ENCODE measurements at places on chromosomes 6 and 20.

GRCh38 chr6:75124983-75125382 lies 80.9 kb downstream of the COL12A1 start:
- peak overlapping the region; percentile 86 for H3K27ac ChIP-seq
- H3K4me1 ChIP-seq, result peaks cover 73% of the 10 kb centered on the region
- H3K36me3 ChIP-seq, result peaks cover 91% of the 10 kb centered on the region
- no peaks in the 10 kb centered on the region for H3K27me3 ChIP-seq
- no peak for DNase-seq
- no peak overlapping the region for H3K4me3 ChIP-seq

GRCh38 chr6:36621371-36621855 lies 27.3 kb downstream of the SRSF3 start:
- no peak for DNase-seq
- no peaks in the 10 kb centered on the region for H3K27me3 ChIP-seq

GRCh38 chr6:111552241-111552744 lies 53.4 kb downstream of the TRAF3IP2 start:
- peaks cover 46% of the 10 kb centered on the region for H3K4me1 ChIP-seq
- H3K4me3 ChIP-seq, result peak overlapping the region; percentile 19
- H3K27me3 ChIP-seq, result no peaks in the 10 kb centered on the region
- DNase-seq, result peak; percentile 88
- peak overlapping the region; percentile 94 for H3K27ac ChIP-seq

GRCh38 chr20:33386673-33387072 lies 14.6 kb downstream of the CDK5RAP1 start:
- peaks cover 42% of the 10 kb centered on the region for H3K36me3 ChIP-seq
- no peaks in the 10 kb centered on the region for H3K27me3 ChIP-seq
- no peak overlapping the region for H3K4me3 ChIP-seq
- no peak overlapping the region for H3K27ac ChIP-seq
- DNase-seq, result no peak
- H3K4me1 ChIP-seq, result peaks cover 2% of the 10 kb centered on the region

GRCh38 chr6:139753198-139753861 lies 378.9 kb upstream of the CITED2 start:
- H3K36me3 ChIP-seq, result peaks cover 2% of the 10 kb centered on the region
- H3K27ac ChIP-seq, result peak overlapping the region; percentile 77
- no peak overlapping the region for H3K4me3 ChIP-seq
- no peaks in the 10 kb centered on the region for H3K27me3 ChIP-seq
- DNase-seq, result no peak
- H3K4me1 ChIP-seq, result peaks cover 86% of the 10 kb centered on the region

DNA sequence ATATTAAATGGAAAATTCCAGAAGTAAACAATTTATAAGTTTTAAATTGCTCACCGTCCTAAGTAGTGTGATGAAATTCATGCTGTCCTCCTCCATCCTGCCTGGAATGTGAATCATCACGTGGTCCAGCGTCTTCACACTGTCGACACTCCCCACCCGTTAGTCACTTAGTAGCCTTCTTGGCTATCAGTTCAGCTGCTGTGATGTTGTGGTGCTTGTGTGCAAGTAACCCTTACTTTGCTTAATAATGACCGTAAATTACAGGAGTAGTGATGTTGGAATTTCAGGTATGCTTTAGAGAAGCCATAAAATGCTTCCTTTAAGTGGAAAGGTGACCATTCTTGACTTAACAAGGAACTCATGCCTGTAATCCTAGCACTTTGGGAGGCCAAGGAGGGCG lies 25.2 kb downstream of the RIOK1 start:
- H3K27ac ChIP-seq, result no peak overlapping the region
- no peak for DNase-seq
- peaks cover 24% of the 10 kb centered on the region for H3K4me1 ChIP-seq
- H3K4me3 ChIP-seq, result no peak overlapping the region
- no peaks in the 10 kb centered on the region for H3K27me3 ChIP-seq

- H3K36me3 ChIP-seq, result peaks cover 32% of the 10 kb centered on the region
- H3K4me3 ChIP-seq, result no peak overlapping the region
- H3K4me1 ChIP-seq, result peaks cover 2% of the 10 kb centered on the region
- no peaks in the 10 kb centered on the region for H3K27me3 ChIP-seq
- no peak for DNase-seq
- no peak overlapping the region for H3K27ac ChIP-seq
These were observed 24.6 kb downstream of the KDM1B start for GRCh38 chr6:18179770-18180356.

Measured in osteocyte (in vitro differentiated cells).